ENCODE measurements at places on chromosomes 3 and 15. TPM values are rescaled to one million over a fixed set of nuclear protein-coding genes. Genes with fewer than 3 reads are reported as not detected.
A peak's percentile ranks its signal among the peaks of the same experiment; 100 is the strongest.

DNA sequence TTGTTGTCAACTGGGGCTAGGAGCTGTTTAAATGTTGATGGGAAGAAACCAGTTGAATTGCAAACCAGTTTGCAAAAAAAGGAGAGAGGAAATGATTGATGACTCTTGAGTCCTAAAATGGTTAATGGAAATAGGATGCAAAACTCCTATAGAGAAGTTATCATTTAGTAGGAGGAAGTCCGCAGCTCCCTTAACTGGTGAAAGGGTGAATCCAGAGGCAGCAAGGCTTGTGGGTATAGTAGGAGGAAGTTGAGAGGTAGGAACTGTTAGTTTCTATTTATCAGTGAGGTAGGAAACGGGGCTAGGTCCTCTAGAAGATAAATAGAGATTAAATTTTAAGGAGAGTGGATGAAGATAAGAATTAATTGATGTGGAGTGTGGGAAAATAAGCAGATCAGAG lies 15.4 kb downstream of the IREB2 start:
- H3K27me3 ChIP-seq = no peaks in the 10 kb centered on the region
- H3K4me1 ChIP-seq = no peaks in the 10 kb centered on the region
- H3K27ac ChIP-seq = no peak overlapping the region

Gene ADIPOQ
- total RNA-seq = 0.38 TPM

GRCh38 chr3:177050501-177051237 lies 146.6 kb downstream of the TBL1XR1 start:
- no peak overlapping the region for H3K4me3 ChIP-seq
- peaks cover 37% of the 10 kb centered on the region for H3K36me3 ChIP-seq
- H3K4me1 ChIP-seq = peaks cover 1% of the 10 kb centered on the region
- DNase-seq = no peak
- no peaks in the 10 kb centered on the region for H3K27me3 ChIP-seq
- no peak overlapping the region for H3K27ac ChIP-seq

DNA sequence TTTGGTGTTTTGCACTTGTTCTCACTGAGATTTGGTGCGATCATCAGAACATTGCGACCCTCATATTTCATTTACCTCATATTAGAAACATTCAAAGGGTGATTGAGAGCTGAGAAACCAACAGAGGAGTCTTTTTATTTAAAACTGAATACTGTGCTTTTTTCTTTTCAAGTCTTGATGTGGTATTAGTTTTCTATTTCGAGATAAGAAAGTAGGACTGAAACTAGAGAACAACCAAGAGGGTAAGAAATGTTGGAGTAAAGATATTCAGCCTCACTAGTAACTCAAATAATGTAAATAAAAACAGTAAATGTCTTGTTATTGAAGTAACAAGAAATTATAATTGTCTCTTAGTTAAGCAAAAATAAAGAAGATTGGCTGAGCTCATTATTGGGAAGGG lies 26.5 kb downstream of the EFHB start:
- H3K4me3 ChIP-seq = no peak overlapping the region
- H3K27ac ChIP-seq = no peak overlapping the region
- H3K4me1 ChIP-seq = no peaks in the 10 kb centered on the region
- no peaks in the 10 kb centered on the region for H3K36me3 ChIP-seq
- H3K27me3 ChIP-seq = no peaks in the 10 kb centered on the region
- DNase-seq = no peak

GRCh38 chr3:142056656-142057330 lies 92.6 kb downstream of the TFDP2 start:
- H3K27ac ChIP-seq = no peak overlapping the region
- no peak overlapping the region for H3K4me3 ChIP-seq
- no peaks in the 10 kb centered on the region for H3K36me3 ChIP-seq

Gene ACP3
- total RNA-seq = 3.9 TPM

- H3K4me3 ChIP-seq = no peak overlapping the region
- no peaks in the 10 kb centered on the region for H3K4me1 ChIP-seq
- DNase-seq = no peak
- no peaks in the 10 kb centered on the region for H3K36me3 ChIP-seq
Observed at GRCh38 chr3:31067004-31067403, 172.5 kb upstream of the GADL1 start.

DNA sequence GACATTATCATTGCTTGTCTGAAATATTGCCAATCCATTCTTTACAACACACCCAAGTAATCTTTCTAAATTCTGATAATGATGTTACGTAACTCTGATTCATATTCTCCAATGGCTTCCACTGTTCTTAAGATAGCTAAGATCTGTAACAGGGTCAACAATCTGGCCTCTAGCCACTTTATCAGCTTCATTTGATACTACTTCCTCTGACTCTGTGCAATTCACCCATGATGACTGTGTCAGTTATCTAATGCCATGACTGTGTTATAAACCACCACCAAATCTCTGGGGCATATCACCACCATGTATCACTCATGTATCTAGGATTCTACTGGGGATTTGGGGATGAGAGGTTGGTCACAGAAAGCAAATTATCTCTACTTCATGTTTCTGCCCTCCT lies 44.0 kb downstream of the CD200 start:
- H3K27me3 ChIP-seq = no peaks in the 10 kb centered on the region
- peaks cover 7% of the 10 kb centered on the region for H3K4me1 ChIP-seq
- no peak overlapping the region for H3K27ac ChIP-seq
- no peak overlapping the region for H3K4me3 ChIP-seq
- DNase-seq = no peak

- DNase-seq = no peak
- H3K4me1 ChIP-seq = no peaks in the 10 kb centered on the region
- H3K4me3 ChIP-seq = no peak overlapping the region
- H3K36me3 ChIP-seq = no peaks in the 10 kb centered on the region
- H3K27me3 ChIP-seq = no peaks in the 10 kb centered on the region
Observed at GRCh38 chr15:42728972-42729371, 8.0 kb downstream of the CDAN1 start.

- H3K27ac ChIP-seq = no peak overlapping the region
- no peak overlapping the region for H3K4me3 ChIP-seq
- no peaks in the 10 kb centered on the region for H3K36me3 ChIP-seq
- no peaks in the 10 kb centered on the region for H3K4me1 ChIP-seq
- DNase-seq = no peak
Observed at GRCh38 chr3:152466784-152467183, 198.1 kb downstream of the MBNL1 start.

DNA sequence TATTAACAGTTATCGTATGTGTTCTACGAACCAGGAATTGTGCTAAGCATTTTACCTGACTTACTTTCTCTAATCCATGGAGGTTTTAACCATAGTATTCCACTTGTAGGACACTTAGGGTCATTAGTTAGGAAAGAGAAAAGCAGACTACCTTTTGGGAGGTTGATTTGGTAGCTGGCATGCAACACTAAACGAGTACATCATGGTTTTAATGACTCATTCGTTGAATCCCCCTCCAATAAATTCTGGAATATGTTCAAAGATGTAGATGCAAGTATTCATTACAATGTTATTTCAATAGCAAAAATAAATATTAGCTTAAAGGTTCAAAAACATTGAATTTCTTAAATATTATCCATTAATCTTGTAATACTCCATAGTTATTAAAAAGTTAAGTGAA lies 162.5 kb downstream of the FMN1 start:
- H3K4me3 ChIP-seq = no peak overlapping the region
- no peak for DNase-seq
- no peak overlapping the region for H3K27ac ChIP-seq
- no peaks in the 10 kb centered on the region for H3K36me3 ChIP-seq

DNA sequence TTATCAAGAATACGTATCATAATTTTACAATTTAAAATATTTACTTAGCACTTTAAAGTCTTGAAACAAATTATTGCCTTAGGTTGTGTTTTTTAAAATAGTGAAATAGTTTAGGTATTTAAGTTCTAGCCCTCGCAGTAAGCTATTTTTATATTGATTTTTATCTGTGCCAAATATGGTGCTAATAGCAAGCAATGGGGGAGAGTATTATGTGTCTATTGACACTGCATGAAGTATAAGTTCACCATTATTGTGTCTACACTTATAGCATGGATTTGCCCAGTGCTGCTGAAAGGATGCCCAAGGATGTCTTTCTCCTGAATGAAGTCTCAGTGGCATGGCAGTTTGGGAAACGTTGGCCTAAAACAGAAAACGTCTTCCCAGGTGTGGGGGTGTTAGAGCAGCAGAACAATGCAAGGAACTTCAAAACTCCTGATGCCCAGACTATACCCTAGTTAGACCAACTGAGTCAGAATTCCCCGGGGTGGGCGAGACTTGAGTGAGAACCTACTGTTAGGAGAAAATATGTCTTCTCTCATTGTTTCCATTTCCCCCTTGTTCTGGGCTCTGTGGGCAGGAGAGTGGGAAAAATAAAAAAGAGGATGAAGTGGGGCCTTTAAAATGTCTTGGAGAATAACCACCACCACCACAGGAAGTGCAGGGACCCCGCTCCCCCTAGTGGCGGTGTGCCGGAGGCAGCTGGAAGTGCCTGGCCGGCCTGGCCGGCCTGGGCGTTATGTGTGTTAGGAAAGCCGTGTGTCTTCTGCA lies 104.2 kb upstream of the SLC7A14 start:
- no peaks in the 10 kb centered on the region for H3K36me3 ChIP-seq
- no peaks in the 10 kb centered on the region for H3K4me1 ChIP-seq
- H3K4me3 ChIP-seq = no peak overlapping the region

Gene POLQ
- total RNA-seq = 11.6 TPM

Gene TUSC7
- not detected for total RNA-seq

Gene MKRN3
- total RNA-seq = not detected

Gene XXYLT1
- 5.4 TPM for total RNA-seq

Gene COL6A6
- not detected for total RNA-seq

GRCh38 chr3:39187372-39188155 lies 4.8 kb downstream of the XIRP1 start:
- H3K36me3 ChIP-seq = no peaks in the 10 kb centered on the region
- peak; percentile 34 for DNase-seq
- H3K27me3 ChIP-seq = no peaks in the 10 kb centered on the region
- no peak overlapping the region for H3K27ac ChIP-seq

Gene GP9
- not detected for total RNA-seq

DNA sequence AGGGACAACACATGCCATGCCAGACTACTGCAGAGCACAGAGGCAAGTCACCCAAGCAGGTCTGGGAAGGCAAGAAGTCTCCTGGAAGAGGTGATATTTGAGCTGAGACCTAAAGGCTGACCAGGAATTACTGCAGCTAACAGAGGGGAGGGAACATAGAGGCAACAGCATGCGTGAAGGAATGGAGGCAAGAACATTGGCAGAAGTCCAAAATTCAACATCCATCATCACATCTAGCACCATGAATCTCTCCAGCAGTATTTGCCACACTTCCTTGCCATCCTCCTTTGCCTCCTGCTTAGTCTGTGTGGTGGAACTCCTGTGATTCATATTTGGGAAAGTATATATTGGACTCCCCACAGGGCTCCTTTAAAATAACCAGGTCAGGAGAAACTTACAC lies 870 bp upstream of the TSEN2 start:
- no peak for DNase-seq
- peak overlapping the region; percentile 73 for H3K4me3 ChIP-seq
- H3K27me3 ChIP-seq = no peaks in the 10 kb centered on the region
- H3K36me3 ChIP-seq = no peaks in the 10 kb centered on the region
- peak overlapping the region; percentile 84 for H3K27ac ChIP-seq

- H3K27me3 ChIP-seq = no peaks in the 10 kb centered on the region
- no peaks in the 10 kb centered on the region for H3K36me3 ChIP-seq
- no peak for DNase-seq
- H3K4me3 ChIP-seq = no peak overlapping the region
- no peaks in the 10 kb centered on the region for H3K4me1 ChIP-seq
- H3K27ac ChIP-seq = no peak overlapping the region
Observed at GRCh38 chr15:62128916-62129315, 36.2 kb downstream of the C2CD4B start.

Gene ROPN1
- total RNA-seq = not detected

Gene GPR87
- not detected for total RNA-seq

DNA sequence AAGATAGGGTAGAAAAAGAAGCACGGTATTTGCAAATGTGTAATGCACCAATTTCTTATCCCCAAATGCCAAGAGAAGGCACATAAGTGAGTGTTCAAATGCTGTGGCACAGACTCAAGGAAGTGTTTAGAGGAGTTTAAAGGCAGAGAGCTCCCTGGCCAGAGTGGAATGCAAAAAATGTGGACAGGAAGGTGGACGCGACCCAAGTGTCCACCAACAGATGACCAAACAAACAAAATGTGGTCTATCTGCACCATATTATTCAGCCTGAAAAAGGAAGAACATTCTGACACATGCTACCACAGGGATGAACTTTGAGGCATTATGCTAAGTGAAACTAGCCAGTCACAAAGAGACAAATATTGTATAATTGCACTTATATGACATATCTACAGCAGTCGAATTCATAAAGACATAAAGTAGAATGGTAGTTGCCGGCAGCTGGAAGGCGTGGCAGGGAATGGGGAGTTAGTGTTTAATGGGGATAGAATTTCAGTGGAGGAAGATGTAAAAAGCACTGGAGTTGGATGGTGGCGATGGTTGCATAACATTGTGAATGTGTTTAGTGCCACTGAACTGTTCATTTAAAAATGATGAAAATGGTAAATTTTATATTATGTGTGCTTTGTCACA lies 126.6 kb downstream of the SRGAP3 start:
- no peaks in the 10 kb centered on the region for H3K36me3 ChIP-seq
- no peaks in the 10 kb centered on the region for H3K4me1 ChIP-seq
- H3K4me3 ChIP-seq = no peak overlapping the region

Gene MAPKAPK3
- 28.4 TPM for total RNA-seq

- H3K27ac ChIP-seq = no peak overlapping the region
- H3K27me3 ChIP-seq = no peaks in the 10 kb centered on the region
- H3K4me1 ChIP-seq = no peaks in the 10 kb centered on the region
- peak; percentile 45 for DNase-seq
- H3K4me3 ChIP-seq = no peak overlapping the region
Observed at GRCh38 chr15:71743861-71744382, 66.4 kb upstream of the NR2E3 start.

DNA sequence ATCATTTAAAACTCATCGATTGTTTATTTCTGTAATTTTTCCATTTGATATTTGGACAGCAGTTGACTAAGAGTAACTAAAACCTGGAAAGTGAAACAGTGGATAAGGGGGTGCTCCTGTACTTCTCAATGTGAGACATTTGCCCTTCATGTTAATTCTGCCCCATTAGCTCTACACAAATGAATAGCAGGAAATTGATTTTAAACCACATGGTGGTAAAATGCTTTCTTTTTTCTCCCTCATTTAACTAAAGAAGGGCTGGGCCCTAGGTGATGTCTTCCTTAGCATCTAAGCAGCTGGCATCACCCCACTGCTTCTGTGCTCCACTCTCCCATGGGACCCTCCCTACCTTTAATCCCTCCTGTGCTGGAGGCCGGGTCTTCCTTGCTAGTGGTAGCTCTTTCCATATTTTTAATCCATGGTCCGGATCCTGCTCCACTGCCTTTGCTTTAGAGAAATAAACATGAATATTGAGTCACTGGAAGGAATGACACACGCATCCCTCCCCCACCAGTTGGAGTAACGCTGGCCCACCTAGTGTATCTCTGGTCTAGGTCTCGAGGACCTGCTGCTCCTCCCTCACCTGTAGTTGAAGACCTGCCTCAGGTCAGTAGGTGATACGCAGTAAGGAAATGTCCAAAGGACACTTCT lies 30.2 kb upstream of the LAMP3 start:
- H3K36me3 ChIP-seq = no peaks in the 10 kb centered on the region
- H3K27me3 ChIP-seq = no peaks in the 10 kb centered on the region
- H3K4me3 ChIP-seq = no peak overlapping the region
- DNase-seq = no peak
- H3K4me1 ChIP-seq = no peaks in the 10 kb centered on the region

- H3K27ac ChIP-seq = no peak overlapping the region
- DNase-seq = no peak
- H3K27me3 ChIP-seq = no peaks in the 10 kb centered on the region
Observed at GRCh38 chr3:110542552-110543150, 529.0 kb upstream of the NECTIN3 start.

Gene FAM3D
- 107 TPM for total RNA-seq

Gene TIMP4
- 3.7 TPM for total RNA-seq

Measured in Peyer's patch (tissue), 4 donors.